Glutamatergic neuron (in vitro differentiated cells): ENCODE measurements at places on chromosomes 2 and 18.

DNA sequence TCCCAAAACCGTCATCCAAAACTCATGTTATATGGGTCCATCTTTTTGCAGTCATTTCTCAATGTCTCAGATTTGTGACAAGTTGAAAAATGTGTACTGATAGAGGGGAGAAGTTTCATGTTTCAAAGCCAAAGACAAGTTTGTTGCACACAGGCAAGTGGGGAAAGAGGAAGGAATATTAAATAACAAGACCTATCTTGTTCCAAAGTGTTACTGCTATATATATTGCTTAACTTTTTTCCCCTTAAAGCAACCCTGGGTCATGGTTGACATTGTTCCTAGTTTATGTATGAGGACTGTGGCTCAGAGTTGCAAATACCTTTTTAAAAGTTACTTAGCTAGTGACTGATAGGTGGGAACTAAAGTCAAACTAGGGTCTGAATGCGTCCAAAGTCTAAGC is 1.7 kb downstream of the ITGA4 start:
- peaks cover 2% of the 10 kb centered on the region for H3K4me1 ChIP-seq
- no peak for DNase-seq
- H3K27me3 ChIP-seq, result peaks cover 2% of the 10 kb centered on the region
- no peaks in the 10 kb centered on the region for H3K36me3 ChIP-seq

- H3K27ac ChIP-seq, result no peak overlapping the region
- H3K4me3 ChIP-seq, result no peak overlapping the region
- H3K4me1 ChIP-seq, result no peaks in the 10 kb centered on the region
- H3K27me3 ChIP-seq, result peaks cover 3% of the 10 kb centered on the region
These were observed 28.6 kb upstream of the TRIB2 start for GRCh38 chr2:12688091-12688490.

DNA sequence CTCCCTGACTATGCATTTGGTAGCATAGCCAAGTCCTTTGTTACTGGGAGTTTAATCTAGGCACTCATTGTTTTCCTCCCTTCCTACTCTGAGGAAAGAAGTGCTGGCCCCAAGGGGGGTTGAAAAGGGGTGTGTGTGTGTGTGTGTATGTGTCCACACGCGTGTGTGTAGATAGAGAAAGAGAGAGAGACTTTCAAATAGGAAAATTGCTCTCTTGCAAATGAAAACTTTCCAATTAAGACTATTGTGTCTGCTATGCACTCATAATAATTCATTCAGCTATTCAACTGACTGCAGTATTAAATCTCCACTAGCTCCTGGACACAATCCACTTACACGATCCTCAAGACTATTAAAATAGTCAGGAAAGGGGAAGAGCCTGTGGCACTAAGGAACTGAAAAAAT is 92.9 kb upstream of the CSRNP3 start:
- no peaks in the 10 kb centered on the region for H3K27me3 ChIP-seq
- DNase-seq, result no peak
- no peak overlapping the region for H3K4me3 ChIP-seq
- H3K4me1 ChIP-seq, result peaks cover 3% of the 10 kb centered on the region
- H3K27ac ChIP-seq, result no peak overlapping the region
- H3K36me3 ChIP-seq, result no peaks in the 10 kb centered on the region

DNA sequence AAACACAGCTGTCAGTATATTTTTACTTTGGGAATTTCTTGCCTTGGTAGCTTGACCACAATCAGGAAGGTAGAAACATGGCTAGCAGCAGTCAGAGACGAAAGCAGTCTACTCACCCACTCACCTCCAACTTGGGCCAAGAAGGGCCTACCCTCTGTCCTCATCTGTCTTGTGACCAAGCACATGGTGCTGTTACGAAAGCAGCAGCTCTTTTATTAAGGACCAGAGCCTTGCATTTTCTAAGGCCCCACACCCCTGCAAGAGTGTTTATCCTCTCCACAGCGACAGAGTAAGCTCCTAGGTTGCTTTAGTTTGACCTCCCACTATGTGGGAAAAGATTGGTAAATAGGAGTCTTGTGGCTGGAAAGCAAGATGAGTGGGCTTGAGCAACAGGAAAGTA is 31.3 kb upstream of the MSTN start:
- H3K36me3 ChIP-seq, result peaks cover 2% of the 10 kb centered on the region
- no peak for DNase-seq
- no peaks in the 10 kb centered on the region for H3K4me1 ChIP-seq
- peaks cover 2% of the 10 kb centered on the region for H3K27me3 ChIP-seq
- no peak overlapping the region for H3K27ac ChIP-seq

- no peaks in the 10 kb centered on the region for H3K36me3 ChIP-seq
- no peak overlapping the region for H3K27ac ChIP-seq
- no peak for DNase-seq
These were observed 311.2 kb downstream of the OSR1 start for GRCh38 chr2:19046986-19047780.
